ENCODE measurements at places on chromosomes 16 and 17.
A peak's percentile ranks its signal among the peaks of the same experiment; 100 is the strongest.

- DNase-seq: no peak
Measured at GRCh38 chr17:82232876-82233785, 4.3 kb downstream of the SLC16A3 start.

DNA sequence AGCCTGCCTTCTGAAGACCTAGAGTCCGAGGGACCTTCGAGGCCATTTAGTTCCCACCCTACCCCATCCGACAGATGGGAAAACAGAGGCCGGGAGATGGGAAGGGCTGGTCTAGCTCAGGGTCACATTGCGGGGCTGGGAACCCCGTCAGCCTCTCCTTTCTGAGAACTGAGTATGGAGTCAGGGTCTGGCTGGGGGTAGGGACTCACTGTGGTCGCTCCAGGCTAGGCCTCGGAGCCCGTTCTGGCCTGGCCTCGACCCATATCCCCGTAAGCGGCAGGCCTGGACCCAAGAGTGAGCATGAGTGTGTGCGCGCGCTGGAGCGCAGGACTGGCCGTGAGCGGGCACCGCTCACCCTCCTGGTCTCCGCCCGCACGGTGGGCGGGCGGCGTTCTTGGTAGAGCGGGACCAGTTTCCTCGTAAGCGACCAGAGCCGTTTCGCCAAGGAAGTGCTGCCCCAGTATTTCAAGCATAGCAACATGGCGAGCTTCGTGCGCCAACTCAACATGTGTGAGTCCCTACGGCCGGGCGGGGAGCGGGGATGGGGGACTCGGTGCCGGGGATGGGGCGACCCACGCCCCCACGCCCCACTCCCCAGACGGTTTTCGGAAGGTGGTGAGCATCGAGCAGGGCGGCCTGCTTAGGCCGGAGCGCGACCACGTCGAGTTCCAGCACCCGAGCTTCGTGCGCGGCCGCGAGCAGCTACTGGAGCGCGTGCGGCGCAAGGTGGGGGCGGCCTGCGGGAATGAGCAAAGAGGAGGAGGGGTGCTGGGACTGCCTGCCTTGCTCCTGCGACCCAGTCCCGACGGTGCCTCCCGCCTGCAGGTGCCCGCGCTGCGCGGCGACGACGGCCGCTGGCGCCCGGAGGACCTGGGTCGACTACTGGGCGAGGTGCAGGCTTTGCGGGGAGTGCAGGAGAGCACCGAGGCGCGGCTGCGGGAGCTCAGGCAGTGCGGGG, 855 bp downstream of the HSF4 start:
- DNase-seq: no peak

DNA sequence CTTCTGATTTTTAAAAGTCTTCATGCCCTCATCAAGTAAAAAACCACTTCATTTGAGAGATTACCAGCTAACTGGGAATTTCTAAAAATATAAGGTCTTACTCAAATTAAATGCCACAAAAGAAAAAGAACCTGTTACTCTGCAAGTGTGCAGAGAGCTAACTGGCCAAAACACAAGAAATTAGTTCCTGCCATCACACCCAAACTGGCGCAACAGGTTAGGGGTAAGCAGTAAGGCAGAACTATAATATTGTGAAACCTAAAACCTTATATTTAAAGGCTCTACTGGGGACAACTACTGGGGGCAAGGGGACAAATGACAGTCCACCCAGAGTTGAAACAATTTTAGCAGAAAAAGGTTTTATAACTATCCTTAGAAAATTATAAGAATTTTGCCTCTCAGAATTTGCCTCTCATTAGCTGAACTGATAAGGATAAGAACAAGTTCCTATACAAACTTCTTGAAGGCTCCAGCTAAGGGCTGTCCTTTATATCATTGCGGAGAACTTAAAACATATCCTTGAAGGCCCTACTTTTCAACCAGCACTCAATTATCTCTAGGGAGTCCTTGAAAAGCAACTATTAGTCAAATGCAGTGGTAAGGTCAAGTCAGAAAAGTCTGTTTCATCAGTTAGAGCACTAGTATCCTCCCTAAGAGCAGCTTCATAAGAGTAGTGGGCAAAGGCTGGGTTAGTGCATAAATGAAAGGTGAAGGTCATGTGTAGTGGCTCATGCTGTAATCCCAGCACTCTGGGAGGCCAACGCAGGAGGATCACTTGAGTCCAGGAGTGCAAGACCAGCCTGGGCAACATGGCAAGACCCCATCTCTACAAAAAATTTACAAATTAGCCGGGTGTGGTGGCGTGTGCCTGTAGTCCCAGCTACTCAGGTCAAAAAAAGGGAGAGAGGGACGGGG, 31.5 kb downstream of the SMURF2 start:
- no peak for DNase-seq

DNA sequence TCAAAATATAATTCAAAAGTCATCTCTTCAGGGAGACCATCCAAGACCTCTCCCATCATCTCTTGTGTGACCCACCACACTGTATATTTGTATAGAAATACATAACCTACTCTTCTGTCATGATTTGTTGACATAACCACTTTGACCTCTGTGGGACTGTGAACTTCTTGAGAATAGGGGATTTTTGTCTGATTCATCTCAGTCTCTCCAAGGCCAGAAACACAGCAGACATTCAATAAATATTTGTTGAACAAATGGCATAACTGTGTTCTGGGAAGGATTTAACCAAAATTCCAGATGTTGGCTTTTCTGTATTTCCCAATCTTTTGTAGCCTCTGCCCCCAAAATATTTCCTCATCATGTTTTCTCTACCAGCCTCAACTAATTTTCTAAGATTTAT, 169.7 kb downstream of the CDH11 start:
- DNase-seq: peak; percentile 51

- DNase-seq: no peak
Measured at GRCh38 chr16:75478480-75479345, 14.2 kb upstream of the TMEM170A start.

Measured in fibroblast of the conjunctiva (primary cell).